ENCODE measurements at places on chromosomes 5 and 9.

GRCh38 chr5:139642891-139643871 is 5.0 kb upstream of the CXXC5 start:
- DNase-seq = no peak

- peak; percentile 24 for DNase-seq
These were observed 56.7 kb upstream of the CLINT1 start for GRCh38 chr5:157915638-157916037.

DNA sequence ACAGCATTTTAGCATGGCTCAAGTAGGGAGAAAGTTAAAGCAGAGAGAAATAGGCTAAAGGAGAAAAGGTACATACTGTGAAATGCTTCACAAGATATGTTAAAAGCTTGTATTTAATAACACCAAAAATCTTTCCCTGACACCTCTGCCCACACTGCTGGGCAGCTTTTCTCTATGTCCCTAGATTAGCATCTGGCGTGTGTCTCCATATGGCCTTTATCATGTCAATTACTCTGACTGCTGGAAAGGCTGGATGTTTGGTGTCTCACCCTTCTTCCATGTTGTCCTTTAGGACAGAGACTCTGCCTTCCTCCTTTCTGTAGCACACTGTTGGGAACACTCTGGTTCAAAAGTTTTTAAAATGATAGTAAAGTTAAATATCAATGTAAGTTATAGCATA is 122.5 kb downstream of the OXCT1 start:
- no peak for DNase-seq

- no peak for DNase-seq
These were observed 14.0 kb downstream of the DNLZ start for GRCh38 chr9:136349546-136349945.

DNA sequence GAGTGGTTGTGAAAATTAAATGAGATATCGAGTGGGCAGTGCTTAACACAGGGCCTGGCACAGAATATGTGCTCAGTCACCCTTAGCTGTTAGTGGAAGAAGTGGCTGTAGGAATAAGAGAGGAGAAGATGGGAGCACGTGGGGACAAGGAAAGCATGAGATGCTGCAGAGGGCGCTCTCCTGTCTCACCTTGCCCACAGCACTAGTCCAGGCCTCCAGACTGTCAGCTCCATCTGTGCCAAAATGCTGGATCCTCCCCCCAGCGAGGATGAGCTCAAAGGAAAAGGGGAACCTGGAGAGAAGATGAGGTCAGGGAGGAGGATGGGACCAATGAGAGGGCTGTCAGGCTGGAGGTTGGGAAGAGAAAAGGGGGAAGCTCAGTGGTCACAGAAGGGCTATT is 12.5 kb downstream of the ARAP3 start:
- no peak for DNase-seq

DNA sequence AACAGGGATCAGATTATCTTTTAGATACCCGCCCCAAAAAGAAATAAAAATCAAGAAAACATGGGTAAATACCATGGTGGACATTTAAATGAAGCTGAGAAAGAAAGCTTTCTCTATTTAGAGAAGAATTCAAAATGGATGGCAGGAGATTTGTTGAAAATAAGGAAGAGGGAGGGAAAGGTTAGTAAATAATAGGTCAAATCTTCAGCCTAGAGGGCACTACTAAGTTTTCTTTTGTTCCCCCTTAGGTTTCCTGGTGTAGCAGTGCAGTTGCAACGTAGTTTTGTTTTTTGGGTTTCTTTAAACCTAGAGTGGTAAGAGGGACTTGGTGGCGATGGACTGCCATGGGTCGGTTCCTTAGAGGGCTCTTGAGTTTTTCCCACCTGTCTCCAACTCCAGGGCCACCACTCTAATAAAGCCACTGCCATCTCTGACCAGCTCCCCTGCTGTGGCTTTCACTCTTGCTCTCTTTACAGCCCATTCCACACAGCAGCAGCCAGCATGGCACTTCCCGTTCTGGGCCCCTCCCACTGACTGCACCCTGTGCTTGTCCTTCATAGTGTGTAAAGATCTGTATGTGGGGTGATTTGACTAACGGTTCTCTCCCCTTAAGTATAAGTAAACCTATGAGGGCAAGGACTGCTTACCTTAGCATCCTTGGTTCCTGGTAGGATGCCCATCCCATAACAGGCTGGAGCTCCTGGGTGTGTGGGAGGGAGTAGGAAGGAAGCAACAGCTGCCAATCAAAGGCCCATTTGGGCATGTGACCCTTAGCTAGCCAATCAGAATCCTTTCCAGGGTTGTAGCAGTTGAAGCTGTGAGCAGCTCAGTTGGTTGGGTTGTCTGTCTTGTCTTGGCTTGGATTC is 118.3 kb downstream of the SLC1A3 start:
- no peak for DNase-seq

DNA sequence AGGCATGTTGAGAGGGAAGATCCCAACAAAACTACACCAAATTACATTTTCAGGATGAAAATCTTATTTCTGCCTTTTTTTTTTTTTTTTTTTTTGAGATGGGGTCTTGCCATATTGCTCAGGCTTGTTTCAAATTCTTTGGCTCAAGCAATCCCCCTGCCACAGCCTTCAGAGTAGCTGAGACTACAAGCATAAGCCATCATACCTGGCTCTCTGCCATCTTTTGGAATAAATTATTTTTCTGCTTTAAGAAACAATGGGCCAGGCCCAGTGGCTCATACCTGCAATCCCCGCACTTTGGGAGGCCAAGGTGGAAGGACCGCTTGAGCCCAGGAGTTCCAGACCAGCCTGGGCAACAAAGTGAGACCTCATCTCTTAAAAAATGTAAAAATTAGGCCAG is 14.3 kb downstream of the AFF4 start:
- DNase-seq = no peak

All from fibroblast of skin of right quadriceps (primary cell).